ENCODE measurements at places on chromosomes 1 and 21. TPM values are rescaled to one million over a fixed set of nuclear protein-coding genes. Genes with fewer than 3 reads are reported as not detected.
A peak's percentile ranks its signal among the peaks of the same experiment; 100 is the strongest.

ICOSLG gene
- 0.66 TPM for total RNA-seq

DNA sequence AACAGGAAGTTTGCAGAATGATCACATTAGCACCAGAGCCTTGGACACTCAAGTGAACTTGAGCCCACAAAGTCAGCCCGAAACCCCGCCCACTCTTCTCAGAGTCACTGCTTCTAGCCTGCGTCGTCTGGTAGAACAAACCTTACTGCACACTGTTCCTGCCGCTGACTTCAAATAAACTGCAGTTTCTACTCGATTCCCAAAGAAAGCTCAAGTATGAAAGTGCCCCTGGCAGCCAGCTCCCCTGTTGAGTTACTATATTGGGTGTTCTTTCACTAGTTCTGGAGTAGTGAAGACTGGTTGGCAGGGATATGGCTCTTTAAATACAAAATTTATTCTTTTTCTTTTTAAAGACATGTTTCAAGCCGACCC is 164.7 kb downstream of the GALNT2 start:
- H3K27ac ChIP-seq = no peak overlapping the region
- H3K4me1 ChIP-seq = peaks cover 28% of the 10 kb centered on the region
- no peaks in the 10 kb centered on the region for H3K27me3 ChIP-seq
- H3K36me3 ChIP-seq = peaks cover 8% of the 10 kb centered on the region
- H3K4me3 ChIP-seq = no peak overlapping the region
- no peak for DNase-seq

- peak within 1 kb of the TSS; percentile 88 for H3K27ac ChIP-seq
- DNase-seq = peak; percentile 99
- peak within 1 kb of the TSS; percentile 65 for H3K4me3 ChIP-seq
Observed at GRCh38 chr1:156212833-156213643, at the start of gene PMF1. Gene PMF1 (plus strand): TSS chr1:156213007. CDS start chr1:156213016, 9 bp downstream.

DNA sequence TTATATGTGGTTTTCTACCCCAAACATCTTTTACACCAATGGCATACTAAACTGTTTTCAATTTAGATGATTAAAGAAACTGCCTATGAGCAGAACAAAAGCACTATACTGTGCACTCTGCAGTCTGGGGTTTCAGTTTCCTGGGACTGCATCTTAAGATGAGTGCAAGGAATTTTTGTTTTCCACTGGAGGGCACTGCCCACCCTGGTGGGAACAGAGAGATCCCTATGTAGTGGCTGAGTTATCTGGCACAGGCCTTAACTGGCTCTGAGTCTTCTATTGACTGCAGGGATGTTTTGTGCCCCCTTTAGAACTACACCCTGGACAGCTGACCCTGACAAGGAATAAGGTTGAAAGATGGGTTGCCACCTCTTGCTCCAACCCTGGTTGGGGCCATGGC is 12.0 kb downstream of the PROK1 start:
- H3K27me3 ChIP-seq = no peaks in the 10 kb centered on the region
- H3K4me1 ChIP-seq = peaks cover 5% of the 10 kb centered on the region
- no peaks in the 10 kb centered on the region for H3K36me3 ChIP-seq
- H3K27ac ChIP-seq = peak overlapping the region; percentile 70

- no peaks in the 10 kb centered on the region for H3K27me3 ChIP-seq
- no peak overlapping the region for H3K27ac ChIP-seq
- no peak for DNase-seq
- no peaks in the 10 kb centered on the region for H3K36me3 ChIP-seq
- H3K4me1 ChIP-seq = peaks cover 15% of the 10 kb centered on the region
Observed at GRCh38 chr1:81681601-81682266, 119.0 kb upstream of the ADGRL2 start.

GRCh38 chr1:225746361-225747179 is 31.1 kb upstream of the SRP9 start:
- H3K27me3 ChIP-seq = no peaks in the 10 kb centered on the region
- H3K27ac ChIP-seq = peak overlapping the region; percentile 80
- H3K4me1 ChIP-seq = peaks cover 37% of the 10 kb centered on the region
- no peaks in the 10 kb centered on the region for H3K36me3 ChIP-seq
- peak; percentile 94 for DNase-seq
